WTC11 (cell line): ENCODE measurements at places on chromosomes 16 and 17.

DNA sequence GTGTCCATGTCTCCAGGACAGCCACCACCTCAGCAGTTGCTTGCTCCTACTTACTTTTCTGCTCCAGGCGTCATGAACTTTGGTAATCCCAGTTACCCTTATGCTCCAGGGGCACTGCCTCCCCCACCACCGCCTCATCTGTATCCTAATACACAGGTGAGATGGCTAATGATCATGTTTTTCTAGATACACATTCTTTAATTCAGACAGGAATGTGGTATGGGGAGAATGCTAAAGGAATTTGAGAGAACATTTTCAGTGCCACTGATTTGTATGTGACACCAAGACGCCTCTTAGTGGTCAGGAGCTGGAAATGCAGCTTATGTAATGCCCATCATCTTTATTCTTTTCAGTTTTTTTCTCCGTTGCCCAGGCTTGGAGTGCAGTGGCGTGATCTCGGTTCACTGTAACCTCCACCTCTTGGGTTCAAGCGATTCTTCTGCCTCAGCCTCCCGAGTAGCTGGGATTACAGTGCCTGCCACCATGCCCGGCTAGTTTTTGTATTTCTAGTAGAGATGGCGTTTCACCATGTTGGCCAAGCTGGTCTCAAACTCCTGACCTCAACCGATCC, 8.9 kb upstream of the RAPGEFL1 start:
- no peak for DNase-seq

DNA sequence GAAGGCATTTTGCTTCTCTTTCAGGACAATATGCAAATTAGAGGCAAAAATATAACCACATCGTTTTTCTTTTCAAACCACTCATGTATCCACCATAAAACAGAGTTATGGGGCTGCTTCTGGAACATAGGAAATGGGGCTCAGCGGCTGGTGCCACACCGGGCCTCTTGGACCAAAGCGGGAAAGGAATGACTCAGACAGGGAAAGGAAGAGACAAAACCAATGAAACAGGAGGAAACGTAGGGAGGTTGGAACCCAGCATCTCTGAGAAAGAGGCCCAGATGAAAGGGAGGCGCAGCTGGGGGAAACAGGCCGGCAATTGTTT, 28.5 kb downstream of the CUEDC1 start:
- no peak for DNase-seq

DNA sequence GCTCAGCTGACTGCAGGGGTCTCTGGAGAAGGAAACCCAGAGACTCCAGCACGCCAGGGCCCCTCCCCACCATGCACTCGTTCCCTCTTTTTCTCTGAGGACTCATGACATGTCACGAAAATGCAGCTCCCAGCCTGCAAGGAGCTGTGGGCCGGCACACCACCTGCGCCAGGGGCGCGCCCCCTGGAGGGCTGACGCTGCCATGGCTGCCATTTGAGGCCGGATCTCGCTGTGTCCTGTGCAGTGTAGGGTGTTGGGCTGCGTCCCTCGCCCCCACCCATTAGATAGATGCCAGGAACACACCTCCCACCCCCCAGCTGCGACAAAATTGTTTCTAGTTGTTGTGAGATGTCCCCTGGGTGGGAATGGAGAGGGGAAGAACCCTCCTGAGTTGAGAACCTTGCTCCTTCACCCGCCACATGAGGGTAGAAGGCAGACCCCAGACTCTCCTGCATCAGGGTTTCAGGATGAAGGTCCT, 8.2 kb downstream of the SYNGR2 start:
- peak; percentile 82 for DNase-seq

GRCh38 chr17:63356337-63356757, 89.8 kb downstream of the CYB561 start:
- no peak for DNase-seq

DNA sequence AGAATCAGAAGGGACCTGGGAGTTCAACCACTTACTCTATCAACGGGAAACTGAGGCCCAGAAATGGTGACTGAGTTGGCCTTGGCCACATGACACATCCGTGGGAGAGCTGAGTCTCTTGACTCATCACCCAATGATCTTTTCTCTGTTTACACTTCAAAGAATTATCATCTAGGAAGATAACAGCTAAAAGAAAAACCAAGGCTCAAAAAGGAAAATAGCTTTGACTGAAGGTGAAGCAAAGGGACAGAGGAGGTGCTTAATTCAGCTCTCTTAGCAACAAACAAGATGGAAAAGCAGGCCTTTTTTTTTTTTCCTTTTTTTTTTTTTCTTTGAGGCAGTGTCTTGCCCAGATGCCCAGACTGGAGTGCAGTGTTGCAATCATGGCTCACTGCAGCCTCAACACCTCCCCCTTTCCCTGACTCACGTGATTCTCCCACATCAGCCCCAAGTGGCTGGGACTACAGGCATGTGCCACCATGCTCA, 16.7 kb downstream of the ERCC4 start:
- no peak for DNase-seq

GRCh38 chr17:9313346-9313745, 262.3 kb downstream of the STX8 start:
- no peak for DNase-seq

GRCh38 chr17:34692920-34693319, 113.5 kb downstream of the TMEM132E start:
- no peak for DNase-seq

DNA sequence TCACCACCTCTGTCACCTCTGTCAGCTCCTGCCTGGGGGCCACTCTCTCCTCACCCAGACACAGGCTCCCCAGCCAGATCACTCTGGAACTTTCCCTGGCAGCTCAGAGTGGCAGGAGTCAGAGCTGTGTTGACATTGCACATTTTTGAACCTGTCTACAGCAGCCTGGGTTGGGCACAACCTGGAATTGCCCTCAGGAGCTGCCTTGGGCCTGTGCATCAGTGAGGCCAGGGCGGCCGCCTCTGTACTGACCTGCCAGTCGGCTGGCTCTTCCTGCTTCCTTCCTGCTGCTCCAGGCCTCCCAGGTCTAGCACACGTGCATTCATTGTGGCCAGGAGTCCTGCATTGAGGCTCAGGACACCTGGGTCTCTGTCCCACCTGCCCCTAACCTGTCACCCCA, 14.2 kb upstream of the TMEM11 start:
- no peak for DNase-seq

- DNase-seq: no peak
These were observed 73.1 kb downstream of the CEP95 start for GRCh38 chr17:64579917-64580316.

DNA sequence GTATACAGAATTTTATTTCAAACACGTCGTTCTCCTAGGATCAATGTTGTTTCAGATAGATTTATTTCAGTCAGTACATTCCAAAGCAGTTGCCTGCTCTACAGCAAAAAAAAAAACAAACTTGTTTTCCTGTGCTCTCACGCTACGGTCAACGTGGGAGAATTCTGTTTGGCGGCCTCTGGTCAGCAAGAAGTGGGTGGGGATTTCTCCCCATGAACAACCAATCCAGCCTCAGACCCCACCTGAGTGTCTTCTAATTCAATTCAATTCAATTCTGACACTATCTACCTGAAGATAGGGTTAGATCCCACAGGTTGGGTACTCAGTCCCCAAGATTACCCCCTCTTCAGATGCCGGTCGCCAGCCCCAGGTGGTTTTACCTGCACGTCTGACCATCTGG, 22.1 kb downstream of the C17orf58 start:
- DNase-seq: peak; percentile 31

DNA sequence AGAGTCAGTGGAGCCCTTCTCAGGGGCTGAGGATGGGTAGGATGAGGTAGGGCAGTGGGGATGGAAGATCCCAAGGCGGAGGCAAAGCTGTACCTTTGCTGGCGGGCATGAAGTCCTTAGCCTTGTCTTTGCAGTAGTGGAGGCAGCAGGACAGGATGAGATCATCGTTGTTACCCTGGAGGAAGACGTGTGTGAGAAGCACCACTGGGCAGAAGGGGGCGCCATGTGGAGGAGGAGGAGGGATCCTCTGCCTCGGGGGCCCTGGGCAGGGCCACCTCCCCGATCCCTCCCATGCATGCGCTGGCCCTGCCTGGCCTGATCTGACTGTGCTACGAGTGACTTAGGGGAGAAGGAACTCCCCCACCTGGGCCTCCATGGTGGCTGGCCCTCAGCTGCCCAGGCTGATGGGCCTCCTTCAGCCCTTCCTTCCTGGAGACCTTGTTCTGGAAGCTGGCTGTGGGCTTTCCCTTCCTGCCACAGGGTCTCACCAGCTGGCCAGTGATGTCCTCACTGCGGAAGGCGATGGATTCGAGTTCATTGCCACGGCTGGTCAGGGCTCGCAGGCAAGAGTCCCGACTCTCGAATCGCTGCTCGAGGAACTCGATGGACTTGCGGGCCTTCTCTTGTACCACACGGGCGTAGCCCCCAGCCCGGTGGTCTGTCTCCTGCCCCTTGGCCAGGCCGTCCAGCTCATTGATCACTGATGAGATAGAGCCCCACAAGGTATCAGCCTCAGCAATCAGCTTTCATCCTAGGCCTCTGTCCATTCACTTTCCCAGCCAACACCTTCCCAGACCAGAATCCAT, 10.3 kb downstream of the HIC1 start:
- peak; percentile 90 for DNase-seq

GRCh38 chr16:57590654-57591085, 37.8 kb upstream of the ADGRG1 start:
- DNase-seq: no peak
